ENCODE measurements at places on chromosomes 7 and 10.
A peak's percentile ranks its signal among the peaks of the same experiment; 100 is the strongest.

- DNase-seq: no peak
Measured at GRCh38 chr7:86784765-86785164, 141.1 kb downstream of the GRM3 start.

DNA sequence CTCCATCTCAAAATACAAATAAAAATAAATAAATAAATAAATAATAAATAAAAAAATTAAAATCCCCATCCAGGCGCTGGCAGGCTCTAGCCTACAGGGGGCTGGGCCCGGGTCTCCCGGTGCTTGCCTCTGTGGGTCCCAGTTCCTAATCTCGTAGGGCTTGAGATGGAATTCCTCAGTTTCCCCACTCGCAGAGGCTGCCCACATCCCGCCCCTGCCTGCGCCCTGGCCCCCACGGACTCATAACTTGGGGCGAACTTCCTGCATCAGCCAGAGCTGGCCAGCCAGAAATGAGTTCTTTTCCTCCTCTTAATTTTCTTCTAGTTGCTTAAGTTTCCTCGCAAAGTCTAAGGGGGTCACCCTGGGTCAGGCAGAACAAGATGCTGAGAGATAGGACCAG lies 22.0 kb upstream of the SRRM3 start:
- no peak for DNase-seq

DNA sequence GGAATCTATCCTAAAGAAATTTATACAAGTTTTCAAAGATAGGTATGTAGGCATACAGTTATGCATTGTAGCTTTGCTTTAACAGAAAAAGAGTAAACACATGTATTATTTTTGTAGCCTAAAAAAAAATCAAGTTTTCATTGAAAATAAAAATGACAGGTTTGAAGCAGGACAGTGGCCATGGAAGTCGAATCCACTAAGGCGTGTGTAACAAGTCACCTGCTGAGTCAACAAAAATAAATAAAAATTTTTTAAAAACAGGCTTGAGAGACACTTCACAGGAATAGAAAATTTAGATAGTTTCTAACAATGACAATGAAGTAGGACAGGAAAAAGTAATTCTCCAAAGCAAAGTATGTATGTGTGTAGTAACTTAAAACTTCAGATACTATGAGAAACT lies 8.5 kb upstream of the GOT1 start:
- no peak for DNase-seq

GRCh38 chr7:1919539-1920265 lies 249.6 kb downstream of the ELFN1 start:
- peak; percentile 51 for DNase-seq

DNA sequence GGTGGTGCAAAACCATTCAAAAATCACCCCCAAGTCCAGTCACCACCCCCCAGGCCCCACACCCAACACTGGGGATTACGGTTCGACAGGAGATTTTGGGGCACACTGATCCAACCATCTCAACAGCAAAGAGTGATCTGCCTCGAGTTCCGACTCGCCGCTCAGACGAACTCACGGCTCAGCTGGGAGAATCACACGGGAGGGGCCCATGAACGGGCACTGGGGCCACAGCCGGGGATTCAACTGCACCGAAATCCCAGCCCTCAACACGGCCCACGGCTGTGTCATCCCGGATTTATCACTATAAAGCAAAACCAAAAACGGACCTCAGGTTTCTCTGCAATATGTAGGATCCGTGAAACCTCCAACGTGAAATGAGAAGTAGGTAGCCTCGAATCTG lies 460.0 kb downstream of the DNAJB6 start:
- DNase-seq: no peak

DNA sequence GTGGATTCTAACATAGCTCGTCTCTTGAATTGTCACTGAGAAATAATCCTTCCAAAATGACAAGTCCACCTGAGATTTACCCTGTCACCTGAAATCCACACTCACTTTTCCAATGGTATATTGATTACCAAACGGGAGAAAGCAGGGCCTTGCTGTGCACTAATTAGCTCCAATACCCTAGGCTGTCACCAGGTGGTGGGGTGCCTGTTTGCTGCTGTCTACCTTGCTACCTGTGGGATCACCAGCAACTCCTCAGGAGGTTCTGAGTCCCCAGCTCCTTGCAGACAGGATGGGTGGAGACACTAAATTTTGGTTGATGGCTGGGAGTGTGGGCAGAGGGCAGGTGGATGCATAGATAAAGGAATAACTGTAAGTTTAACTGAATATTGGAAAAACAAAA lies 237.2 kb upstream of the ZNF32 start:
- DNase-seq: no peak

DNA sequence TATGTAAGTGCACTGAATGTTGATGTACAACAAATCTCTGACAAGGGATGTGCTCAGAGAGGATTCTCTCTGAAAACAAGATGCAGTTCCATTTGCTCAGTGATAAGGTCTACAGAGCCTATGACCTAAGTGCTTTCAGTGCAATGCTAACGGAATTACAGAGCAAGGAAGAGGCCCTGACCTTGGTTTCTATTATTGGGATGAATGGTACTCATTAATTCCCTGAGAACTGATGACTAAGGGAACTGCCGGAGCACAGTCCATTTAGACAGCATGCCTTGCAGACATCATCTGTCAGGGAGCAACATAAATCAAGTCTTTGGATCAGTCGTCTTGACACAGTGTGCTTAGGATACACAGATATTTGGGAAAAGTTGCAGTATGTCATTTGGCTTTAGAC lies 340.8 kb downstream of the PHTF2 start:
- no peak for DNase-seq

- DNase-seq: no peak
Measured at GRCh38 chr10:74081941-74082718, 68.5 kb downstream of the AP3M1 start.

GRCh38 chr7:3201306-3201705 lies 99.7 kb upstream of the SDK1 start:
- no peak for DNase-seq

DNA sequence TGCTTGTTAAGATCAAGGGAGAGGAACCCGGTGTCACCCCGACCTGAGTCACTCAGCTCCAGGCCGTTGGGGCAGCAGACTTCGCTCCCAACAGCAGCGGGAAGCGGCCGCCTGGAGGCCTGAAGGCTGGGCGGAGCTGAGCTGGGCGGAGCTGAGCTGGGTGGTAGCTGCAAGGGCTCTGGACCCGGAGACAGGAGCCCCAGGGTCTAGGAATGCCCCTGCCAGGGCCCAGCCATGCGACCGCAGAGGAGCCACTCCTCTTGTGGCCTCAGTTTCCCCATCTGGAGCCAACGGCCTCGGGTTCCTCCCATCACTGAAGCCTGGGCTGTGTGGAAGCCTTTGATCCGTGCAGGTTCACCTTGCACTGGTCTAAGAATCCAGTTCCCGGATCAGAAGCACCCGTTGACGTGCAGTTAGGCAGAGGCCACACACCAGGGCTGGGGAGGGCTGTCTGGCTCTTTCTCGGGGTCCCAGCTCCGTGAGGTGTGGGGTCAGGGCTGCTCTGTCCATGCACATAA lies 21.9 kb upstream of the DPYSL4 start:
- DNase-seq: no peak

GRCh38 chr7:104123786-104124185 lies 84.0 kb downstream of the ORC5 start:
- DNase-seq: no peak

- DNase-seq: no peak
Measured at GRCh38 chr10:3235996-3236510, 63.5 kb upstream of the PITRM1 start.

DNA sequence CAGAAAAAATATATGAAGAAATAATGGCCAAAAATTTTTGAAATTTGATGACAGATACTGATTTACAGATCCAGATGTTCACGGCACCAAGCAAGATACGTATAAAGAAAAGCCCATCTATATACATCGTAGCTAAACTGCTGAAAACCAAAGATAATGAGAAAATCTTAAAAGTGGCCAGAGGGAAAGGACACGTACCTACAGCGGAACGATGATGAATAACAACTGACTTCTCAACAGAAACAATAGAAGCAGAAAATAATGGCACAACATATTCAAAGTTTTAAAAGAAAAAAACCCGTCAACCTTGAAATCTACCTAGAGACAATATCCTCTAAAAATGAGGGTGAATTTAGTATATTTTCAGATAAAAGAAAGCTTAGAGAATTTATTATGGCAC lies 31.9 kb downstream of the IL2RA start:
- no peak for DNase-seq

- no peak for DNase-seq
Measured at GRCh38 chr10:31063841-31064240, 32.2 kb upstream of the ZNF438 start.

GRCh38 chr10:108899670-108900069 lies 1023.6 kb downstream of the XPNPEP1 start:
- no peak for DNase-seq

- DNase-seq: no peak
Measured at GRCh38 chr10:22560913-22561239, 153.5 kb downstream of the PIP4K2A start.

GRCh38 chr7:8320174-8320573 lies 58.2 kb upstream of the ICA1 start:
- no peak for DNase-seq

- no peak for DNase-seq
Measured at GRCh38 chr7:155058896-155059295, 11.2 kb upstream of the HTR5A start.

DNA sequence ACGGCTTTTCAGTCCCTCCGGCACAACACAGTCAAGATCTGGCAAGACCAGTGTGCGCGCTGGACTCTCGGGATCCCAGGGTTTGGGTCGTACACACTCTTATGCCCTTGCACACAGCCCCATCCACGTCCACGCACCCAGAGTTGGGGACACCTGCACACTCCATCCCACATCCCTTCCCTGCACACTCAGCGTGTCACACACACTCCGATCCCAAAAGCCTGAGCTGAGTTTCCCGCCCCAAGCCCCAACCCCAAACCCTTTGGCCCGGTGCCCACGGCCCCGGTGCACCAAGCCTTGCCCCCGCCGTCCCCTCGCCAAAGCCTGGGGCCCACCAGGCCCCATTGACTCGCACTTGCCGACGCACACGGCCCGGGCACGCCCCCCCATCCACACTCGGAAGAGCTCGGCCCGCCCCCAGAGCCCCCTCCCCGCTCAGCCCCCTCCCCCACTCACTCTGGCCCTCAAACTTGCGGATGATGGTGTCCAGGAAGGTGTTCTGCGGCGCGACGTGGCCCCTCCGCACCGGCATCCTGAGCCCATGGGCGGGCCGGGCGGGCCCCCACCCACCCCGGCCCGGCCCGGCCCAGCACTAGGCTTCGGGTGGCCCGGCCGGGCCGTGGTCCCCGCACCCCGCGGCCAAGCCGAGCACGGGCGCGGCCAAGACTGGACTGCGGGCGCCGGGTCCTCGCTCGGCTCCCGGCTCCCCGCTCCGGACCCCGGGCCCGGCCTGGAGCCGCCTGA lies 567 bp downstream of the KCNH2 start:
- DNase-seq: no peak

GRCh38 chr7:124276005-124276622 lies 243.2 kb upstream of the TMEM229A start:
- DNase-seq: no peak

DNA sequence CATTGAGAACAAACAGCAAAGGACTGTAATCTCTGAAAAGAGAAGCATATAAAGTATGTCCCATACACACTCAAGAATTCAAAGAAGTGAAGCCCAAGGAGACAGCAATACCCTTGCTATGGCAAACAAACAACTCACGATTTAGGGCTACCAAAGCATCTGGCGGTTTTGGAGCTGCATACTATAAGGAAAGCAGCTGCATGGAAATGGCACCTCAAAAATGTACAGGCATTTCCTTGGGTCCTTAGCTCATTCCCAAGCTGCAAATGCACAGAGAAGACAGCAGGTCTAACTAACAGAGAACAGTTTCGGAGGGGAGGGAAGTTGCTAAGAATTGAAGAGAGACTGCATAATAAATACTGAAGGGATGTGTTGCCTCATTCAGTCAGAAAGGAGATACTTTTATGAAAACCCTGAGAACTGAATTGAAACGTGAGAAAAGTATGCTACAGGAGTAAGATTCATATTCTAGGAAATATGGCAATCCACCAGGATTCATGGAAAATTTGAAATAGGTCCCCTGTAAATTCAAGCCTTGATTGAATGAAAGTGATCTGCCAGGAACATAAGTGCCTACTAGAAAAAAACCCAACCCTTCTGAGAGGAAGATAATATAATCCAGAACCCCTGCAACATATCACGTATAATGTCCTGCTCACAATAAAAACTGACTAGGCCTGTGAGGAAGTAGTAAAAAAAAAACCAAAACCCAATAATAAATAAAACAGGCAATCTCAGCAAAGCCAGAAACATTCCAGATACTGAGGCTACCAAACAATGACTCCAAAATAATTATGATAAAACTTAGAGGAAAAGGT lies 36.4 kb downstream of the CUBN start:
- DNase-seq: no peak

Data from amygdala (tissue), 56 donors.